ENCODE measurements at places on chromosomes 4 and X. TPM values are rescaled to one million over a fixed set of nuclear protein-coding genes. Genes with fewer than 3 reads are reported as not detected.

The NKAP gene
- total RNA-seq = 4.5 TPM

The MAGEA9B gene
- not detected for total RNA-seq

The MND1 gene
- total RNA-seq = 8.4 TPM

The SLC10A4 gene
- 0.25 TPM for total RNA-seq

The FATE1 gene
- total RNA-seq = not detected

The RHOXF2 gene
- not detected for total RNA-seq

The DCTD gene
- total RNA-seq = 110 TPM

The IL21 gene
- not detected for total RNA-seq

The HAND2 gene
- 22.7 TPM for total RNA-seq

The NLGN4X gene
- total RNA-seq = not detected

The PARM1 gene
- total RNA-seq = 0.66 TPM

The CENPVL2 gene
- total RNA-seq = not detected

The SOWAHB gene
- not detected for total RNA-seq

Data from uterine smooth muscle cell (primary cell).